ENCODE measurements at places on chromosomes 7 and 10.

- no peak for DNase-seq
Measured at GRCh38 chr10:7475046-7475911, 64.4 kb upstream of the SFMBT2 start.

GRCh38 chr7:141209454-141209853 lies 135.6 kb downstream of the TMEM178B start:
- no peak for DNase-seq

DNA sequence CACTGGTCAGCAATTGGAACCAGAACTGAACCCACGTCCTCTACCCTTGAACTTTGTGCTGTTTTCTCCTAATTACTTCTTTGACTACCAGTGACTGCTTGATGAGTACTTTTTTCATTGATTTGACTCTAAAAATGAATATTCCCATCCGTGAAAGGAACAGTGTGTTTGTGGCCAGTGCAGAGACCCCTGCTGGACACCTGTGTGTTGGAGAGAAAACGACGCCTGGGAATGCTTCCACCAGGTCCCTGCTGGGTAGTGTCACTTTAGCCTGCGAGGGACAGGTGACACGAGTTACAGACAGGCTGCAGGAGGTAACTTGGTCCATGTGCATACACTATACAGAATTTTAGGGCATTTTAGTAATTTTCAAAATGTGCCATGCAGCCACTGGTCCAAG lies 6.8 kb upstream of the GJD4 start:
- DNase-seq, result no peak

- no peak for DNase-seq
Measured at GRCh38 chr7:80935991-80936780, 17.3 kb upstream of the SEMA3C start.

- DNase-seq, result no peak
Measured at GRCh38 chr7:125747966-125748365, 818.3 kb upstream of the POT1 start.

- no peak for DNase-seq
Measured at GRCh38 chr7:144862612-144863319, 26.9 kb upstream of the TPK1 start.

DNA sequence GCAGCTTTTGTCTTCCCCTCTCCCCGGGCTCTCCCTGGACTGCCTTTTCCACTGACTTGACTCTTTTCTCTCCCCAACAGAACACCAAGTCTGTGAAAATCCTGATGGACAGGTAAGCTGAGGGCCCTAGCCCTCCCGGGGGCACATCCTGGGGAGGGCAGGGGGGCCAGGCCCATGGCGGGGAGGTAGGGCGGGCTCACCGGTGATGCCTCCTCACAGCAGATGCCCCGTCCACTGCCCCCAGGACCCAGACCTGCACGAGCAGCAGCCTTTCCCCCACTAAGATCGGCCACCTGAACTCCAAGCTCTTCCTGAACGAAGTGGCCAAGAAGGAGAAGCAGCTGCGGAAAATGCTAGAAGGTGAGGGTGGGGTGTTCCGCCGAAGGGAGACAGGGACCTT lies 11.7 kb downstream of the TRIM8 start:
- no peak for DNase-seq

DNA sequence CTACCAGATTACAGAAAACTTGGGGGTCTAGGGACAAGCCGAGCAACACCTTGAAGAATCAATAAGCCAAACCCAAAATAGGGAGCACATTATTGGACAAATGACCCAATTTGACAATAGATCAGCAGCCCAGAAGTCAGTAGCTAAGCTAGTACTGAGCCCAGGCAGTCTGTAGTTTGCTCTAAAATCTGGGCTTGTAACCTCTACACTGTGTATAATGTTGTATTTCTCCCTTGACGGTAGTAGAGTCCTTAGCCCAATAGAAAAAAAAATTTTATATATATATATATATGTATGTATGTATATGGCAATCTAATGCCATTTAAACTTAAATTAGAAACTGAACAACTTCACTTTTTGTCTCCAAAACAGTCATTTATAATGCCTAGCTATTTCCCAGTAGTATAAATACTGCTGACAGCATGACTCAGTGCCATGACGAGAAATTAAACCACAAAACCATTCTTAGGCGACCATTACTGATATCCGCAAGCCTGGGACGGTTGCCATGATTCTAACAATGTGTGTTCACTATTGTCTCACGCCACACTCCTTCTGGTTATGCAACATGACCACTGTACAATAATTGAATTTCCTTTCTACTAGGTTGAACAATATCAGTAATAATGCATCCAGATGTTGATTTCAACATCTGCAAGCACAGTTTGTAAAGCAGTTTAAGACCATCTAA lies 110.5 kb downstream of the IPMK start:
- no peak for DNase-seq

- no peak for DNase-seq
Measured at GRCh38 chr10:33211106-33211878, 123.2 kb downstream of the NRP1 start.

Data from NCI-H526 (cell line).